ENCODE measurements at places on chromosomes 16 and 17.

- no peak for DNase-seq
These were observed 3.5 kb upstream of the ABR start for GRCh38 chr17:1183171-1183873.

- DNase-seq, result no peak
These were observed 58.2 kb downstream of the CYB5D2 start for GRCh38 chr17:4201226-4201625.

GRCh38 chr17:21199311-21199710, 14.7 kb downstream of the TMEM11 start:
- DNase-seq, result no peak

DNA sequence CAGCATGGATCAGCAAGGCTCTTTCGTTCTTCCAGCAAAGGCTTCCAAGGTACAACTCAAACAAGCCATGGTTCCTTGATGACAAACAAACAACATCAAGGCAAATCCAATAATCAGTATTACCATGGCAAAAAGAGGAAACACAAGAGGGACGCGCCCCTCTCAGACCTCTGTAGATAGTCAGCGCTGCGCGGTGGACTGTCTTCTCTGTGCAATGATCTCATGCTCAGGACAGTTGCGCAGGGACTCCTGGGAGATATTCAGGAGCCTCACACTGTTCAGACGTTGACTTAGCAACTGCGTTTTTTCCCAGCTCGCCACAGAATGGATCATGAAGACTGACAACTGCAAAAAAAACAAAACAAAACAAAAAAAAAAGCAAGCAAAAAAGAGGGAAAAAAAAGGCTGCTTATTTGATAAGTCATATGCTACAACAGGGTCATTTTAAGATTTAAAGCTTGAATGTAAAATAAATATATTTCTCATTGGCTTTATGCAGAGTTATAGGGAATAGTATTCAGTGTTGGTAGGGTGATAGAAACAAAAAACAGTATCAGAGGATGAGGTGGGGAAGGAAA, 37.1 kb upstream of the ADCY7 start:
- DNase-seq, result no peak

DNA sequence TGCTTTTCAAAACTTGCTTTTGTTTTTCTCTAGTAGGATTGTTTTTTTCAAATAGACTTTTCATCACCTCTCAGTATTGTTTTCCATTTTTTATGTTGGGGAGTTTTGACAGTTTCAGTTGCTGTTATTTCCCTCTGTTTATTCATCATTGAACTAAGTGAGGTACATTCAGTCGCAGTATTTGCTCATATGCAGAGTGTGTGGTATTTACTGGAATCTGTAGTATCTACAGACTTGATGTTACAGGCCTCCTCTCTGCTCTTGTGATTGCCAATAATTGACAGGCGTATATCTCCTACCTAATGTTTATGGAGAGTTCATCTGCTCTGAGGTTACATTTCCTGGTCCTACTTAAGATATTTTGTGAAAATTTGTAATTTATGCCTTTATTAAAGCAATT, 49.6 kb downstream of the COX10 start:
- DNase-seq, result peak; percentile 88

DNA sequence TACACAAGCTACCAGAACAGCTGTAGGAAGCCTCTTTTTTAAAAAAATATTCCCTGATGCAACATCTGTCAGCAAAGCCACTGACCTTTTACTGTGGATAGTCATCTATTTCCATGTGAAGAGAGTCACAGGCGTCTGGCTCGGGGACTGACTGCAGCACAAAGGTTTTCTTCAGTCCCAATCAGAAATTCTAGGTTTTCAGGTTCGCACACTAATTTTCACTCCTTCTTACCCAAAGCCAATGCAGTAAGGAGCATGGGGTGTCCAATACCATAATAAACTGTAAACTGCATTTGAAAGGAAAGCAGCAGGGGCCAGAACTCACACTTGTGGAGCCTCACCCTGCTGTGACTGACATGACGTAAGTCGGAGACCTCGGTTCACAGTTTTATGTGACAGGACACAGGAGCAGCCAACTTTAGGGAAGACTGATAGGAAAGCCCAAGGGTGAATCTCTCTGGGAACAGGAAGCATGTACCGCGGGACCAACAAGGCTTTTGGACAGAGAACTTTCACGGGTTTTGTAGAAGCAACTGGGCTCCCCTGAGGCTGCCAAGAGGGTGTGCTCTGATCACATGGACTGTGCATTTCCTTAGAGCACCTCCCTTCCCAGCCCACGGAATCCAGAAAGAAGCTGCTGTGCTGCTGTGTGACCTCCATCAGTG, 9.1 kb upstream of the TMEM100 start:
- DNase-seq, result no peak

DNA sequence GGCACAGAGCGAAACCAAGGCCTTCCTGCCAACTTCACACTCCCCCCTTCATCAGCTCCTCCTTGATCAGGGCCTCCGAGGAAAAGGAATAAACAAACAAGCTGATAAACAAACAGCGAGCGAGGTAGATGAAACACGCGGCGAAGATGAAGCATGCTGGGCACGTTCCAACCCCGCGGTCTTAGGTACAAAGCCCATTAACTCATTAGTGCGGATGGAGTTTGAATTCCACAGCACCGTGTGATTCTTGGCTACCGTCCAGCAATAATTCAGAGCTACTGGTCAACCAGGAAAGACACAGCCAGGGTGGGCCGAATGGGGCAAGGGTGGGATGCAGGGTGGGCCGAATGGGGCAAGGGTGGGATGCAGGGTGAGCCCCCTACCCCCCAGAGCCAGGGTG, 67.3 kb downstream of the RBFOX3 start:
- no peak for DNase-seq

All from CD4-positive, CD25-positive, alpha-beta regulatory T cell (primary cell).